Right ventricle myocardium inferior (tissue), 1 donor: ENCODE measurements at places on chromosomes 2 and 18. TPM values are rescaled to one million over a fixed set of nuclear protein-coding genes. Genes with fewer than 3 reads are reported as not detected.

DNA sequence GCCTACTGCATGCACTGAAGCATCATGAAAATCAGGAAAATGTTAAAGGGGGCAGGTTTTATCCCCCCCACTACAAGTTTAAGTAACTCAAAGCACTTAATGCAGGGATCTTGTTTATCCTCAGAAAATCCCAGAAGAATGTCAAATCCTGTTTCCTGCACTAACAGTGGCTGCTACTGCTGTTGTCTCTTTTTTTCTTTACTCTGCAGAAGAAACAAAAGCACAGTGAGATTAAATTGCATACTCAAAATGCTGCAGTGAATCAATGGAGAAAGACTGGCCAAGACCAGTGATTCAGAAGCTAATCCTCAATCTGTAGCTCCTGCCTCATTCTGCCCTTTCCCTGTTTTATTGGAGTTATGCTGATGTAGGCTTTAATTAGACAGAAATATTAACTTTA, 332.3 kb upstream of the FIGN start:
- no peak for DNase-seq

The POTEJ gene
- not detected for total RNA-seq

GRCh38 chr2:197011021-197011417, 84.5 kb upstream of the PGAP1 start:
- no peak for DNase-seq

The MAPK4 gene
- total RNA-seq, result 34.1 TPM

GRCh38 chr2:17429130-17429529, 89.1 kb downstream of the RAD51AP2 start:
- DNase-seq, result no peak

The C18orf54 gene
- 1.8 TPM for total RNA-seq

The SERPINB2 gene
- not detected for total RNA-seq

DNA sequence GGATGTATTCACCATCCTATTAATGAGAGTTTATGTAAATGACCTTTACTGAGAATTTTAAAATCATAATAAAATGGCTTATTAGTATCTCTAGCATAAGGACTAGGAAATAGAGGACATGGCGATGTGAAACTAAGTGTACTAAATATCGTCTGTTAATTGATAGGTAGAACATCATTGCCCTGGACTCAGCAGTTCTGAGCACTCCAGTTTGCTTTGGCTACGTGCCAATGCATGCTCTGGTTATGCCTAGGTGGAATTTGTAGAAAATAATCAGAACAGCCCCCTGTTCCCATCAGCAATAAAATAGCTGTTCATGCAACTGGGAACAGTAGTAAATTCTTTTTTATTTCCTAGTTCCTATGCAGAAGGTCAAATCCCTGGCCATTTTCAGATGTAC, 247.8 kb downstream of the DOK6 start:
- no peak for DNase-seq

The FEV gene
- not detected for total RNA-seq
